ENCODE measurements at places on chromosomes 13 and 19.

GRCh38 chr13:39023761-39024160, 14.1 kb downstream of the PROSER1 start:
- DNase-seq, result no peak

GRCh38 chr19:3272401-3272931, 48.0 kb downstream of the CELF5 start:
- no peak for DNase-seq

GRCh38 chr13:99805361-99805760, 166.2 kb downstream of the ZIC5 start:
- DNase-seq, result no peak

- no peak for DNase-seq
Observed at GRCh38 chr19:6886277-6886897, 992 bp upstream of the ADGRE1 start.
